ENCODE measurements at places on chromosomes 3 and 15. TPM values are rescaled to one million over a fixed set of nuclear protein-coding genes. Genes with fewer than 3 reads are reported as not detected.

Gene DPPA2
- total RNA-seq: not detected

Gene TMEM212
- total RNA-seq: not detected

Gene SCAMP5
- total RNA-seq: 20.6 TPM

Gene TM4SF1
- total RNA-seq: 60.3 TPM

Gene IDH3A
- total RNA-seq: 48.7 TPM

Gene SNAP23
- total RNA-seq: 74.0 TPM

Gene KLHDC8B
- 35.1 TPM for total RNA-seq

Gene ANKRD63
- total RNA-seq: not detected

Gene SGO1
- 5.0 TPM for total RNA-seq

Gene BFSP2
- not detected for total RNA-seq

Gene VGLL3
- total RNA-seq: 170 TPM

Gene MINAR1
- total RNA-seq: 4.0 TPM

Gene CCDC39
- not detected for total RNA-seq

Gene KLF15
- total RNA-seq: 1.8 TPM

Gene CPN2
- not detected for total RNA-seq

Gene CERS3
- total RNA-seq: not detected

Gene CHST2
- total RNA-seq: 23.1 TPM

Gene KLHL40
- total RNA-seq: not detected

Gene AHSG
- total RNA-seq: not detected

Gene CHDH
- 0.46 TPM for total RNA-seq

Gene HRG
- not detected for total RNA-seq

Gene UBAP1L
- 2.5 TPM for total RNA-seq

Gene STXBP5L
- total RNA-seq: not detected

Gene P4HTM
- 31.0 TPM for total RNA-seq

Gene CCDC54
- total RNA-seq: not detected

Gene TEX55
- total RNA-seq: not detected

Gene CLDN18
- total RNA-seq: not detected

Gene GPR156
- total RNA-seq: 1.3 TPM

Gene OCA2
- 3.3 TPM for total RNA-seq

Gene TXNRD3
- 11.3 TPM for total RNA-seq

Gene TIMMDC1
- total RNA-seq: 112 TPM

Gene TJP1
- 91.7 TPM for total RNA-seq

Gene ALPK3
- 0.56 TPM for total RNA-seq

Gene ITGB5
- 498 TPM for total RNA-seq

Gene NAA50
- total RNA-seq: 71.8 TPM

Gene PDCD6IP
- total RNA-seq: 255 TPM

Gene LACTB
- 20.7 TPM for total RNA-seq

Gene SLC38A3
- total RNA-seq: 1.2 TPM

All from chondrocyte (in vitro differentiated cells).